ENCODE measurements at places on chromosomes 3 and 15. TPM values are rescaled to one million over a fixed set of nuclear protein-coding genes. Genes with fewer than 3 reads are reported as not detected.
A peak's percentile ranks its signal among the peaks of the same experiment; 100 is the strongest.

The ETFA gene
- 102 TPM for total RNA-seq

The LRRIQ4 gene
- not detected for total RNA-seq

The ANKDD1A gene
- 9.4 TPM for total RNA-seq

The GPR27 gene
- total RNA-seq = 0.83 TPM

The CORO2B gene
- 3.7 TPM for total RNA-seq

The PGBD4 gene
- 1.4 TPM for total RNA-seq

DNA sequence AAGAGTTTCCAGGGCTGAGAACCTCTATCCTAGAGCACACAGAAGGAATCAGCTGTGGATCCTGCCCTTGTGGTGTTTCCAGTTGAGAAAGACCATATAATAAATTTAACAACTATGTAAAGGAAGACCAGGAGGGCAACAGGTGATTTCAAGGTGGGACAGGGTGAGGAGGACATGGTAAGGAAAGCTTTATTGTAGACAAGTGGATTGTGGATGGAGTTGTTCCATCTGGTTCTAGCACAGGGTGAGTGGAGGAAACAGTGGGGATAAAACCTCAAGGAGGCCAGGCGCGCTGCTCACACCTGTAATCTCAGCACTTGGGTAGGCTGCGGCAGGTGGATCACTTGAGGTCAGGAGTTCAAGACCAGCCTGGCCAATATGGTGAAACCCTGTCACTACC lies 17.1 kb downstream of the SIAH2 start:
- H3K4me1 ChIP-seq = peaks cover 54% of the 10 kb centered on the region
- H3K36me3 ChIP-seq = no peaks in the 10 kb centered on the region
- no peak overlapping the region for H3K4me3 ChIP-seq
- DNase-seq = no peak
- H3K27me3 ChIP-seq = no peaks in the 10 kb centered on the region

- H3K27me3 ChIP-seq = no peaks in the 10 kb centered on the region
- no peaks in the 10 kb centered on the region for H3K4me1 ChIP-seq
- H3K4me3 ChIP-seq = no peak overlapping the region
These were observed 13.5 kb downstream of the AHSG start for GRCh38 chr3:186626254-186626847.

- H3K4me1 ChIP-seq = peaks cover 61% of the 10 kb centered on the region
- no peak for DNase-seq
- no peaks in the 10 kb centered on the region for H3K27me3 ChIP-seq
- peak overlapping the region; percentile 1 for H3K4me3 ChIP-seq
- H3K27ac ChIP-seq = peak overlapping the region; percentile 75
These were observed 265.6 kb downstream of the FOXP1 start for GRCh38 chr3:71317749-71318457.

DNA sequence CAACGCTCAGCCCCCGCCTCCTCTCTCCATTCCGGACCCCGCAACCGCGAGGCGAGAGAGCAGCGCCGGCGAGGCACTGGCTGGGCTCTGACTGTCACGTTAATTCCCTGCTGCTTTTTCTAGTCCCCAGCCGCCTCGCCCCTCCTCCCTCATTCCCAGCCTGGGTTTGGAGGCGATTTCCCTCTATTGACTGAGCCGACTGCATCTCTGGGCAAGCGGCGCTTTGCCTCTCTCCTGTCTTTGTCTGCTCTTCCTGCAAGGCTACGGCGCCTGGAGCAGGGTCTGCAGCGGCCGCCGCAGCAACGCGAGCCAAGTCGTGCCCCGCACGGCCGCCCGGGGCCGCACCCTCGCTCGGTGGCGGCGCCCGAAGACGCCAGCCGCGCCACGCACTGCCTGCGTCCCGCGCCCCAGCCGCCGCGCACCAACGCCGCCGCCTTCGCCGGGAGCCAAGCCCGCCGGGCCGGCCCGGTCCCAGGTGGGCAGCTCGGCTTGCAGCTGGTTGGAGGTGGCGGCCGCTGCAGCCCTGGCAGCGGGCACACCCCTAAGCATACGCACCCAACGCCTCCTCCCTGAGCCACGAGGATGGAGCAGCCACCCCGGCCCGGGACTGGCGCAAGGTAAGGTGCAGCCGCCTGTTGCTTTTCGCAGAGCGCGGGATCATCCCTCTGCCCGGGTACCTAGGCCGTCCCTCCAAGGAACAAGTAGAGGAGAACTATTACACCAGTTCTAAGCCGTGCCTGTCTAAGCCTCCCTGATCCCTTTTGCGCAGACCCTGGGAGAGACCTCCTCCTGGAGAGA lies at the start of gene LRRC3B:
Gene LRRC3B (plus strand): TSS at position 152 of the 798 bp plus-strand sequence. CDS start 86,901 bp downstream, outside the sequence.
- H3K27ac ChIP-seq = no peak within 1 kb of the TSS
- peak within 1 kb of the TSS; percentile 35 for H3K4me3 ChIP-seq
- peaks cover 50% of the 10 kb centered on the region for H3K27me3 ChIP-seq
- peaks cover 20% of the 10 kb centered on the region for H3K4me1 ChIP-seq
